Left forelimb (tissue), 1 donor: ENCODE measurements at places on chromosomes 3 and 15.

GRCh38 chr3:172303181-172303580 lies 145.1 kb downstream of the GHSR start:
- DNase-seq: no peak

GRCh38 chr15:79283252-79284048 lies 928 bp downstream of the ANKRD34C start:
- peak; percentile 78 for DNase-seq

GRCh38 chr3:31534065-31534425 lies 1.3 kb downstream of the STT3B start:
- no peak for DNase-seq

GRCh38 chr15:76864586-76864985 lies 40.6 kb downstream of the SCAPER start:
- DNase-seq: no peak

DNA sequence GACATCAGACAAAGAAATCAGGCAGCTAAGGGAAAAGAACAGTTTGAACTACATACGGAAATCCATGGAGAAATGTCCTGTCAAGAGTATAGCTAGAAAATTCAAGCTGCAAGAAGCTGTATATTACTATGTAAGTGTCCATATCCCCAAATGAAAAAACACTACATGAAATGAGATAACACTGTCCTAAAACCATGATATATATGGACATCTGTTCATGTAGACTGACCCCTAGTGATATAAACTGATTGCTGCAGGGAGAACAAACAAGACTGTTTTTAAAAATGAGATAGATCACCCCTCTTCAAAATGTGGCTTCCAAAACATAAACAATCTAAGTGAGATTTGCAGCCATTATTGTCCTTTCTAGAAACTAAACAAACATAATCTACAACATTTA lies 985.6 kb downstream of the EPHA3 start:
- DNase-seq: no peak

DNA sequence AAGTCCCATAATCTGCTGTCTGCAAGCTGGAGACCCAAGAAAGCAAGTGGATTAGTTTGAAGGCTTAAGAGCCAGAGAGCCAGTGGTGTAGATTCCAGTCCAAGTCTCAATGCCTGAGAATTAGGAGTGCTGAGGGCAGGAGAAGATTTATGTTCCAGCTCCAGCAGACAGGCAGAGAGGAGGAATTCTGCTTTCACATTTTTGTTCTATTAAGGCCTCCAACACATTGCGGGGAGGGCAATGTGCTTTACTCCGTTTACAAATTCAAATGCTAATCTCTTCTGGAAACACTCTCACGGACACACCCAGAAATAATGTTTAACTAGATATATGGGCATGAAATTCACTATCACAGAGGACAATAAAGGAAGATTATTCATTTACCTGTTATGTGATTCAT lies 54.0 kb downstream of the DPH6 start:
- no peak for DNase-seq

- no peak for DNase-seq
These were observed 90.0 kb downstream of the LRRK1 start for GRCh38 chr15:101009176-101009575.

- no peak for DNase-seq
These were observed 78.2 kb downstream of the FAIM start for GRCh38 chr3:138686771-138687221.

GRCh38 chr3:50341537-50341936 lies 901 bp upstream of the RASSF1 start:
- no peak for DNase-seq

DNA sequence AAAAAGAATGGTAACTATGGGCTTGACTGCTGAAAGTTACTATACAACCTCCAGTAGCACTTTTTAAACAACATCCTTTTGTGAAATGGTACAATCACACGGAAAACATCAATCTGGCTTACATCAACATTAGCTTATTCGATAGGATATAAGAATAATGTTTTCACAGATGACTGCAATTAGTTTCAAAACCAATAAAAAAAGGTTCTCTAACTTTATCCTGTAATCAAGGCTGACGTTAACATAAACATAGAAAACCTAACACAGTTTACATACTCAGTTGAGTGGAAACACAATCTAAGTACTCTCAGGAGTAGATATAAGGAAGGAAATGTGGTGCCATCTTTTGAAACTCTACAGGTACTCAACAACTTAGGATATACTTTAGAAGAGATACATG lies 102.2 kb downstream of the DLG1 start:
- no peak for DNase-seq

DNA sequence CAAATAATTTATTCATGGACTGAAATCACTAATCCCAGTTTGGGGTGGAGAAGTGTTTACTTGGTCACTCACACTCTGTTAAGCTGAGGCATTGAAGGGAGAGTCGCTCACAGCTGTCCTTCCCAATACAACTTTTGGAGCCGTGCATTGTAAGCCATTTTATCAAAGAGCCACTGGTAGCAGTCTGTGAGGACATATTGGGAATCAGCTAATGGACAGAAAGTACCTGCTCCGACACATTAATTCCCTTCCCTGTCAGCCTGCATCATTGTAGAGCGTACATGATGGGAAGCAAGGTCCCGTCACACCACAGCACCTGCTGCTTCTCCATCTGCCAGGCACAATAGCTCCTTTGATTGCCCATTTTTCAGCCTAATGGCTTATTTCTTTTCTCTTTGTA lies 643.2 kb downstream of the SQOR start:
- no peak for DNase-seq

- DNase-seq: no peak
These were observed 393.3 kb upstream of the CBLB start for GRCh38 chr3:106261915-106262683.

DNA sequence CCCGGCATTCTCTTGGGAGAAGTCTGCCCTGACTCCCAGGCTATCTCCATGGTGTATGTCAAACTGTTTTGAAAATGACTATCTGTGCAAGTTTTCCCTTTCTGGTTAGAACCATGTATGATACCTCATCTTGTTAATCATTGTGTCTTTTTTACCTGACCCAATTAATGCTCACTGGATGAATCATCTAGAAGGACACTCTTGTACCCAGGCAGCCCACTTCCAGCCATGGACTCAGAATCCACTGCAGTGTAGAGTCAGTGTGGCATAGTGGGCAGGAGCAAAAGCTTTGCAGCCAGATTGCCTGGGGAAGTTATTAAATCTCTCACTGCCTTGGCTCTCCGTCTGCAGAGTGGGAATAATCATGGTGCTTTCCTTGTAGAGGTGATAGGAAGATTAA lies 1.2 kb downstream of the FAM3D start:
- DNase-seq: no peak

DNA sequence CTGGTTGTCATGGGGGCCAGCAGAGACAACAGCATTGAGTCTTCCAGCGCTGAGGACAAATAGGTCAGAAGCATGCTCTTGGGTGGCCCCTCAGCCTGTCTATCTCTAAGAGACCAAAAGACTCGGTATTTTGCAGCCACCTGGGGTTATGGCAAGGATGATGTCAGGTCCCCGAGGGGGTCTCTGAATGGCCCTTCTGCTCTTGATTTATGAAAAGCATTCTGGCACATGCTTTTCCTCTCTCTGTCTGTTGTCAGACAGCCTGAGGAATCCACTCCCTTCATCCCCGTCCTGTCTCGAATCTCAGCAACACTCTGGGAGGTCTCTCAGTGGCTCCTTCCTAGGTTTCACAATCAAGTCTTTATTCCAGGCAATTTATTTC lies 156.6 kb upstream of the RGMA start:
- DNase-seq: no peak

DNA sequence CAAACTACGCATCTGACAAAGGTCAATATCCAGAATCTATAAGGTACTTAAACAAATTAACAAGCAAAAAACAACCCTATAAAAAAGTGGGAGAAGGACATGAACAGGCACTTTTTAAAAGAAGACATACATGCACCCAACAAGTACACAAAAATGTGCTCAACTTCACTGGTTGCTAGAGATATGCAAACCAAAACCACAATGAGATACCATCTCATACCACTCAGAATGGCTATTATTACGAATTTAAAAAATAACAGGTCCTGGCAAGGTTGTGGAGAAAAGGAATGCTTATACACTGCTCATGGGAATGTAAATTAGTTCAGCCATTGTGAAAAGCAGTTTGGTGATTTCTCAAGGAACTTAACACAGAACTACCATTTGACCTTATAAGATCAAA lies 175.6 kb upstream of the MLF1 start:
- DNase-seq: no peak

DNA sequence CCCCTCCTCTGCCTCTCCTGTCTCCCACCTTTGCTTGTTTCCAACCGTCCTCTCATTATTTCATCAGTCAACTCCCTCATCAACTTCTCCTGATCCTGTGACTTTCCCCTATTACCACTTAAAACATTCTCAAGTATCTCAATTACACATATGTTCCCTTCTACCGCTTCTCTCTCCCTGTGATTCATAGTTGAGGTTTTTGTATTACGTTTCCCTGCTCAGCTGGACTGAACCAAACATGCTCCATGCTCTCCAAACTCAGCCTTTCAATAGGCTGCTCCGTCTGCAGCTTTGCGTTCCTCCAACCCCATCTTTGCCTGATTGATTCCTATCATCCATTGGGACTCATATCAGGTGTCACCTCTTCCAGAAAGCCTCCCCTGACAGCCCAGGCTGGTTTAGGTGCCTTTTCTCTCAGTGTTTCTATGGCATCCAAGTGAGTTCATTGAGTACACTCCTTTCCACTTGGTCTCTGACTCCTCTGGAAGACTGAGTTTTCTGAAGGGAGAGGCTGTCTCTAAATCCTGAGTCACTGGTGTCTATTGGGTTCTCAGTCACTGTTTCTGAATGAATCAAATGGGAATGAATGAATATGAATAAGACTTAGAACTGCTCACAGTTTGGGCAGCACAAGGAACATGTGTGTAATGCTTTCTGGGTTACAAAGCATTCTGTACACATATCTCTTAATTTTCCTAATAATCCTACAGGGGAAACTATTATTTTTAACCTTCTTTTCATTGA lies 56.4 kb downstream of the PLD1 start:
- no peak for DNase-seq

- no peak for DNase-seq
These were observed 9.9 kb upstream of the ANPEP start for GRCh38 chr15:89824607-89824867.

DNA sequence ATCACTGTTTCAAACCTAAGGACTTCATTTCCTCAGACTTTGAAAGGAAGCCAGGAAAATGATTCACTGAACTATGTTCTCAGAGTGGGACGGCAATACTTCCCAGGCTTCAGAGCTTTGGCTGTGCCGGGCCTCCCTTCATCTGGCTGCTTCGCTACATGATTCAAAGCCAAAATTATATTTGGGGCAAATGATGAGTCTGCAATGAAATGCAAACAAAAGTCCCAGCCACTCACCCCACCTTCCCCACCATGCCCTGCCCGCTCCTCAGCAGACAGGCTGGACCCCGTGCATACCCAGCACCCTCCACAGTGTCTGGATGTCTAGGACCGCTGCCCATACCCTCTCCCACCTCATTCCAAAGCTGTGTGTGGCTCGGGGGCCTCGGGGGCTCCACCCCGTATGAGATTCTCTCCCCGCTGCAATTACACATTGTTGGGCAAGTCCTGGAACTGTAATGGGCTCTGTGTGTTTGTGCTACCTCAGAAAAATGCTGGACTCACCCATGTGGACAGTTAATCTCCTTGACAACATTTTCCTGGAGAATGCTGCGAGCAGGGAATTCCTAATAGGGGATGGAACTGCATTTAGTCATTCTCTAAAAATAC lies 32.2 kb downstream of the ATP10A start:
- no peak for DNase-seq

GRCh38 chr3:11662392-11662990 lies 18.8 kb upstream of the VGLL4 start:
- no peak for DNase-seq

DNA sequence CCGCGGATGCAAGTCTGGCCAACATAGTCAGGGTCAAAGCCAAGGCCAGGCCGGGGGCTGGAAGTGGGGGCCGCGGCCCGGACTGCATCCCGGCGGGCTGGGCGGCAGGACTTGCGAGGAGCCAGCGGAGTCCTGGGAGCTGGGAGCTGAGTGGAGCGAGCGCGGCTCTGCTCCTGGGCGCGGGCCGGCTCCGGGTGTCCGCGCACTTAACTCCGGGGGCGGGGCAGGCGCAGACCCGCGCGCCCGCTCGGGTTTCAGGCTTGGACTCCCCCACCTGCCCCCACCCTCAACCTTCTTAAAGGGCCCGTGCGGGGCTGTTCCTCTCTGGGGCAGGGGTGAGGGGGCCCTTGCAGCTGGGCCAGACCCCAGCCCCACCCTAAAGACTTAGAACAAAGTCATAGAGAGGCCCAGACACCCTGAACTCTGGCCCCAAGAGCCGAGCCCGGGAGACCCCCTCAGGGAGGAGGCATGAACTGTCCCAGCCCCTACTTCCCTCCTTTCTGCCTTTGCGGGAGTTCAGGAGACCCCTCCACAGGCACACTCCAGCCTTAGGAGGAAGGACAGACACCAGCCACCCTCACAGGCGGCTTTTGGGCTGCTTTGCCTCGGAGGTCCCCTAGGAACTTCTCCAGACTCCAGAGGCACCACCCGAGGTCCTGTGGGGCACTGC lies at the start of gene CSPG4:
Gene CSPG4 (minus strand): TSS at position 181 of the 670 bp plus-strand sequence. CDS start 93 bp downstream, at position 88.
- peak; percentile 87 for DNase-seq

GRCh38 chr3:120688121-120688520 lies 6.1 kb upstream of the HGD start:
- no peak for DNase-seq

- DNase-seq: no peak
These were observed 59.9 kb upstream of the DGKG start for GRCh38 chr3:186421946-186422345.

GRCh38 chr3:140552403-140552802 lies 125.5 kb upstream of the TRIM42 start:
- DNase-seq: no peak

DNA sequence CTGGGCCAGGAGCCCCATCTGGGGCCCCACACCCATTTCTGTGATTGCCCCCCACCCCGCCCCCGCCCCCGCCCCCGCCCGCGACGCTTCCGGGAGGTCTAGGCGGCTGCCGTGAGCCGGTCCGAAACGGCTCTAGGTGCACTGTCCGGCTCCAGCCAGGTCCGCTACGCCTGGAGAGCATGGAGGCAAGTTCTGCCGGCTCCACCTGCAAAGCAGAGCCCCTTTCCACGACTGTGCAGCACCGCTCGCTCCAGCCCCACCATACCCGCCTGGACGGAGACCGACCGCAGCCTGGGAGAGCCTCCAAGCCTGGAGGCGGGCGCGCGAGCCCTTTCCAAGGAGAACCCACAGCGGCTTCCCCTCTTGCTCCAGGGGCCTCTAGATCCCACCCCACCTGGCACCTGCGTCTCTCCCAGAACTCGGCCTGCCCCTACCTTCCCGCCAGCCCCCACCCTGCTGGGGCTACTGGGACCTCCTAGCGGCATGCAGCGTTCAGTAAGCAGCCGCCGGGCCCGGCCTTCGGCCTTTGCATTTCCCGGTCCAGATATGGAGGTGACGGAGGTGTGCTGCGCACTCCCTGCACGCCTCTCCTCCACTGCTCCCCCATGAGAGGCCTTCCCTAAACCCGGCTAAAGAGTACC lies 66.2 kb downstream of the KLF13 start:
- DNase-seq: no peak

DNA sequence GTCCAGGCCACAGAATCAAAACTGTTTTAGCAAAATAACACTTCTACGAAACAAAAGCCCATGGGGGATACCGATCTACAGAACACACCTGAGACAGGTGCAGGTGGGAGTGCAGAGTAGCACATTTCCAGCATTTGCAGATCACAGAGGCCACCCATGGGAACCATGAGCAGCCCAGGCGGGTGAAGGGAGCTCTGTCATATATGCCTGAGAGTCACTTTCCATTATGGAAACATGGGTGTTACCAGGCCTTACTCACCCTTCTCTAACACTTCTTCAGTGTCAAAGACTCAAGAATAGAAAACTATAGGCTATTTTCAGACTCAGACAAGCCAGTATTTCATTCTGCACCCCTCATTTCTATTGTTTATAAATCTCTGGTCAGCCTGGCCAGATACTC lies 3.5 kb downstream of the PLA1A start:
- no peak for DNase-seq

GRCh38 chr3:184806567-184807271 lies 5.2 kb upstream of the VPS8 start:
- DNase-seq: no peak
